ENCODE measurements at places on chromosomes 7 and 10. TPM values are rescaled to one million over a fixed set of nuclear protein-coding genes. Genes with fewer than 3 reads are reported as not detected.
A peak's percentile ranks its signal among the peaks of the same experiment; 100 is the strongest.

- DNase-seq: no peak
Measured at GRCh38 chr10:72483471-72483870, 128.8 kb upstream of the DNAJB12 start.

GRCh38 chr7:76302347-76303201 is at the start of gene HSPB1:
Gene HSPB1 (plus strand): TSS chr7:76302673. CDS start chr7:76302713, 40 bp downstream.
- no peak for DNase-seq

The BPGM gene
- 29.2 TPM for total RNA-seq

- peak; percentile 65 for DNase-seq
Measured at GRCh38 chr7:84237533-84238173, 43.1 kb upstream of the SEMA3A start.

- DNase-seq: no peak
Measured at GRCh38 chr7:138755842-138756590, 41.8 kb upstream of the TMEM213 start.

The MOGAT3 gene
- not detected for total RNA-seq

DNA sequence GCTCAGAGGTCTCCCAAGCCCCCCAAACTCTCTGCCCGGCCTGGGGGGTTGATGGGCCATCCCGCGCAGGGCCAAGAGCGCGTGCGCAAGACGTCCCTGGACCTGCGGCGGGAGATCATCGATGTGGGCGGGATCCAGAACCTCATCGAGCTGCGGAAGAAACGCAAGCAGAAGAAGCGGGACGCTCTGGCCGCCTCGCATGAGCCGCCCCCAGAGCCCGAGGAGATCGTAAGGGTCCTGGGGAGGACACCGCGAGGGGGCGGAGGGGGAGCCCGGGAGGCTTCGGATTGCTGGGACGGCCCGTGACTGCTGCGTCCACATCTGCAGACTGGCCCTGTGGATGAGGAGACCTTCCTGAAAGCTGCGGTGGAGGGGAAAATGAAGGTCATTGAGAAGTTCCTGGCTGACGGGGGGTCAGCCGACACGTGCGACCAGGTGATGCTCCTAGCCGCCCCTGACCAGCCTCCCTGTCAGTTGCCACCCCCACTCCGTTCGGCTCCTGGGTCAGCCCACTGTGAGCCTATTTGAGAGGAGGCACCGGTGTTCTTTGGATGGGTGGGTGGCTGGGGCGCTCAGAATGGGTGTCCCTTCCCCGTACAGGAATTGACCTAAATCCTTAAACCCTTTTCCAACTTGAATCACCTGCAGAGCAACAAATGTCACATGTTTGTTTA is 5.7 kb downstream of the ANKRD2 start:
- no peak for DNase-seq

DNA sequence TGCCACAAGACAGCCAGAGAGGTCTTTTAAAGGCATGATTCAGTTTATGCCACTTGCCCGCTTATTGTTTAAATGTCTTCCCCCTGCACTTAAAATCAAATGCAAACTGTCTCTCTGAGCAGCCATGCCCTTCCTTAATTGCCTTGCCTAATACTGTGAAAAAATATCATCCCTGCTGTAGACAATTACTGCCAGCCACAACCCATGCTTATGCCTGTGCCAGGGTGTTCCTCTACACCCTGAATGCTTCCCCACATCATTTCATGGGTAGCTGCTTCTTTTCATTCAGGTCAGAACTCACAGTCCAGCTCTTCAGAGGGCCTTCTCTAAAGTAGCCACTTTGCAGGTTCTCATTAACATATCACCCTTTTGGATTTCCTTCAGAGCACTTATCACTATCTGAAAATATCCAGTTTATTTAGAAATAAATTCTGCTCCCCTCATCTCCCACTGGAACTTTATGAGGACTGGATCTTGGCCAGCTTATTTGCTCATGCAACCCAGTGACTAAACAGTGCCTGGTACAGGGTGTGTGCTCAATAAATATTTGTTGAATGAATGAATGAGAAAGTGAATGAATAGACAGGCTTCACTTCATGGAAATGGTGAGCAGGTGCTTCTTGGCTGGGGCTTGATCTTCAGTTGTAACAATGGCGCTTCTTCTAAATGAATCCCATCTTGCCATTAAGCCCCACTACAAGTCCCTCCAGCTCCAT is 162.4 kb upstream of the MDFIC start:
- DNase-seq: no peak

DNA sequence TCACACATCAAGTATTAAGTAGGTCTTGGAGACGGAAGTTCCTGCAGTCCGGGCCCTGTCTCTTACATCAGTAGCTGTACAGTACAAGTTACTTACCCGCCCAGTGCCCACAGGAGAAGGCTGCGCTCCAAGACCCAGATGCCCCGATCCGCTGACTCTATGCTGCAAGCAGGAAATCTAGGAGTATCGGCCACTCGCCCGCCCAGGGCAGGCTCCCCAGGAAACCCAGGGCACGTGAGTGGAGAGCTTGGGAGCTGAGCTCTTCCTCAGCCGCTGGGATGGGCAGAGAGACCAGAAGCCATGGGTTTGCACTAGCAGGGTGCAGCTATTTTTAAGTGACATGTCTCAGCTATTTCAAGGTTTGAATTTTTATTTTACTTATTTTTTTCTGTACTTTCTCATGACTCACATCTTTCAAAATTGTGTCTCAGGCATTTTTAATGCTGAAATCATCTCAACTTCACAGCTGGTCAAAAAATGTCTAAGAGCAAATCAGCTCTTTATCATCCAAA is 1.9 kb upstream of the GPER1 start:
- DNase-seq: no peak

DNA sequence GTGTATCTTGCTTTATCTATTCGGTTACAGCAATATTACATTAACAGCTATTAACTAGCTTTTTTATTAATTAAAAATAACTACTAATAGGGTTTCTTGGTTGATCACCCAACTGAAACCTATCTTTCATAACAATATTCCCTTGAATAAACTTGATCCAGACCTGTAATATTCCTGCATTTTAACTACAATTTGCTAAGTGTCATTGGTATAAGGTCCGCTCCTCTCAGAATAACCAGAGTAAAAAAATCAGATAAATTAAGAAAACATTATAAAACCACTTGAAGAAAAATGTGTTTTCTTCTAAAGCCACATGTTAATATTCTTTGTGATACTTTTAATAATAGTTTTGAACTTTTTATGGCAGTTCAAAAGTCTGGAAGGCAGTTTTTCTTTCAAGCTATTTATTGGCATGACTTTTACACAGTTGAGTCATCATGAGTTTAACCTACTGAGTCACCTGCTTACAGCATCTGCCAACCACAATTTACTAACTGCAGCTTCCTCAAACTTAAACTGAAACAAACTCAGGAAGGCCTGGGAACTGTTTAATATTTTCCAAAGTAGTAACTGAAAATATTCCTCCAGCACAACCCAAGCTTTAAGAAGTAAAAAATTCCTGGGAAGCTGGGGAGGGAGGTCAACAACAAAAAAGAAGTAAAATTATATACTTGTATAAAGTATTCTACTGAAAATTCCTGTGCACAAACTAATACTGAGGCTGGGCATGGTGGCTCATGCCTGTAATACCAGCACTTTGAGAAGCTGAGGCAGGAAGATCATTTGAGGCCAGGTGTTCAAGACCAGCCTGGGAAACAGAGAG is 103.2 kb downstream of the NRBF2 start:
- peak; percentile 90 for DNase-seq

GRCh38 chr10:52818019-52818418 is 45.4 kb upstream of the MBL2 start:
- peak; percentile 71 for DNase-seq

The CAV1 gene
- 19.4 TPM for total RNA-seq

- DNase-seq: no peak
Measured at GRCh38 chr10:101655570-101655969, 39.4 kb downstream of the FBXW4 start.

DNA sequence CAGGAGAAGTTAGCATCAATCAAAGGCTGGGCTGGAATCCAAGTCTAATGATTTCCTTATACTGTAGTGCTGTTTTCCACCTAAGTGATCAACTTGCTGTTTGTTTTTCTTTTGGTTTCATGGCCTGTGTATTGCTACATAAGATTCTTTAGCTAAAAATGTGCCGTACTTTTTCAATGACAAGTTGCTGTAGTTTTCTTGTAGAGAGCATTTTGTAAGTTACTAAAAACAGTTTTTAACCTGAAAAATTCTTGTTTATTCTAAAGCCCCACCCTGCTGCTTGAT is 1.3 kb downstream of the HELLS start:
- DNase-seq: no peak

DNA sequence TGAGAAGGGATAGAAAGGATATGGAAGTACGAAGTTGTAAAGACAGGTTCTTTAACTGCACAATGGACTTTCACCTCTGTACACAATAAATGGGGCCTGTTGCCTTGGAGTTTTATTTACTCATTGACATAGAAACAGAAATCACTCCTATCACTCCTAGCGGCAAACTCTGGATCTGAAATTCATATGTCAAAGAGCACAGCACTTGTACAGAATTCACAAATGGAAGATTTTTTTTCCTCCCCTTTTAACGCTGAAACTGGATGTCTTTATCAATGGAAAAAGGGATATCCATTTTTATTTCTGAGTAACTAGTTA is 18.2 kb downstream of the NT5C3A start:
- DNase-seq: no peak

- DNase-seq: no peak
Measured at GRCh38 chr7:28018856-28019465, 161.6 kb downstream of the JAZF1 start.

- no peak for DNase-seq
Measured at GRCh38 chr10:14556285-14556956, 218.3 kb downstream of the FAM107B start.

- no peak for DNase-seq
Measured at GRCh38 chr10:79403441-79404230, 41.8 kb downstream of the ZCCHC24 start.

DNA sequence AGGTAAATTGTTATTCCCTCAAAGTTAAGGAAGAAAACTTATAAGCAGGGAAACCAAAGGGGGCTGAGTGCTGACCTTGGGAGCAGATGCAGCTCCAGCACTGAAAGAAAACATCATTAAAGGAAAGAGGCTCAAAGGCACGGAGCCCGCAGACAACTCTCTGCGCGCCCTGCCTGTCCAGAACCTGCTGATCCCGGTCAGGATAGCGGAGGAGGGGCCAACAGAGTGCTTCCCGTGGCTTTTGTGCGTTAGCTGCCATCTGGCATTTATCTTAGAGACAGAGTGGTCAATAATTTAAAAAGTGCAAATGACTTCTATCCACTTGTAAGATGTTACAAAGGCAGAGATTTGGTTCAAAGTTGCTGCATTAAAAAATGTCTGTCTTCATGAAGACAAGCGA is 162.1 kb downstream of the FANK1 start:
- no peak for DNase-seq

- no peak for DNase-seq
Measured at GRCh38 chr7:128030263-128030653, 979 bp downstream of the LRRC4 start.

DNA sequence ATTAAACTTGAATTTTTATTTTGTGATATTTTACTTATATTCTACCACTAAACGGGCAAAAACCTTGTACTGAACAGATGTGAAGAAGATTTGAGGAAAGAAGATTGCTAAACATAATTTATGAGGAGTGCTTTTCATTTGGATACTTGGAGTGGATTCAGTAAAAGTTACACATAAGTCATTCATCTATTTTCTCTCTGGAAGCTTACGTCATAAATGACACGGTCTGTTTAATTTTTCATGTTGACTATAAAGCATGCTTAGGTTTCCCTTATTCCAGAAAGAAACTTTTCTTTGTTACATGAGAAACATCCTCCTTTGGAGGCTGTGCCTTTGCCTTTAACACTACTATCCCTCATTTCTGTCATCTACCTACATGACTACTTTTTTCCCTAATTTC is 53.9 kb downstream of the TFEC start:
- DNase-seq: no peak

- peak; percentile 42 for DNase-seq
Measured at GRCh38 chr10:109987452-109988211, 20.2 kb upstream of the ADD3 start.

The FGFR2 gene
- total RNA-seq: 8.9 TPM

GRCh38 chr10:114357515-114357996 is 46.7 kb downstream of the AFAP1L2 start:
- no peak for DNase-seq

The KLF14 gene
- total RNA-seq: not detected

DNA sequence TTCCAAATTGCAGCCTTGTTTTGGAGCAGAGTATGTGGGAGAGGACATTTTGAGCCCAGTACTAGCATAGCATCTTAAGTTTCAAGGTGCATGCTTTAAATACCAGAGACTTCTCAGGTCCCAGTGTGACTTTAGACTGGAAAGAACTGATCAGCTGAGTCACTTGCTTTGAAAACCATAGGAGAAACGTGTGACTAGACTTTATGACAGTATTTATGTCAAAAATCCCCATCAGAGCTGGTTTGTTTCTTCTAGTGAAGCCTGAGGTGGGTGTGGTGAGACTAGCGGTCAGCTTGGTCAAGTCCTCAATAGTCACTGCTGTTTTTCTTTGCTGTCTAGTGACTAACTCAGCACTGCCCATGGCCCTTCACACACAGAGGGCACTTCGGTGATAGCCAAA is 724.2 kb downstream of the GATA3 start:
- no peak for DNase-seq

DNA sequence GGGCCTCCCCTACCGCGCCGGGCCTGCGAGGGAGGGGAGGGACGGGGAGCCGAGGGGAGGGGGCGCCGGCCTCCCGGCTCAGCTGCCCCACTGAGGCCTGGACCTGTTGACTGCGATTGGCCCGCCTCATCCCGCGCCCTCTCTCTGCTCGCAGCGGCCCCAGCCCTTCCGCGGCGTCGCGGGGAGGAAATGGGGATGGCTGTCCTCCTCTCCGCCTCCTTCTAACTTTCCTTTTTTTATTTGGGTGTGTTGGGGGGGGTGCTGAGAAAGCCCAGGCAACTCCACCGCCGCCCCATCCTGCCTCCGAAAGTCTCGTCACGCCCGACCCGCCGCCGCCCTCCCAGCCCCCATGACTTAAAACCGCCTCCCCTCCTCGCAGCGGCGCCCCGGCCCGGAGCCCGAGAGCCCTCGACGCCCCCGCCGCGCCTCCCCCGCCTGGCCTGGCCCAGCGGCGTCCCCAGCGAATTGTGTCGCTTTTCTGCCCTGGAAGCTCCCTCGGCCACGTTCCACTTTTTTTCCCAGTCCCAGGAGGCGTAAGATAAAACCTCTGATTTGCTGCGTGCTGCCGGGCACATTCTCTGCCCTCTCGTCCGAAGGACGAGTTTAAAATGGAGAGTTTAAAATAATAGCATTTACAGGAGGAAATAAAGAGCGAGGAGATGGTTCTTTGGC is 842 bp upstream of the SKIDA1 start:
- no peak for DNase-seq

The HHEX gene
- total RNA-seq: 1.6 TPM

DNA sequence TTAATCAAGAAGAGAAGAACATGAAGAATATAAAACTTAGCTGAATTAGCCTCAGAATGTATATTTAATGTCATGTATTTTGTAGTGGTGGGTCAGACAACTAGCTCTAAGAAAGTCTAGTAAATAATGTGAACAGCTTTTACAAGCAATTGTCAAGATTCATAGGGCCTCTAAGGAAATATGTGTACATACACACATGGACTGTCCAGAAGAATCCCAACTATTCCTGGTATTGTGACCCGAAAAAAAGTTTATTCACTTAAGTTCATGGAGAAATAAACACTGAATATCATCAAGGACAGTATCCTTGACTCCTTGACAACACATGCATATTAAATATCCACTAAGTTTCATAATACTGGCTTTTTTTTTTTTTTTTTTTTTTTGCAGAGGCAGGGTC is 11.4 kb upstream of the TWIST1 start:
- DNase-seq: no peak

- DNase-seq: no peak
Measured at GRCh38 chr7:157595086-157595855, 258.5 kb downstream of the DNAJB6 start.

The SFTPD gene
- not detected for total RNA-seq

- DNase-seq: peak; percentile 18
Measured at GRCh38 chr7:68321076-68321639, 1277.1 kb upstream of the AUTS2 start.

The CRHR2 gene
- total RNA-seq: not detected

Measured in kidney epithelial cell (primary cell).